Smooth muscle cell of the pulmonary artery (primary cell): ENCODE measurements at places on chromosomes 6 and 20. TPM values are rescaled to one million over a fixed set of nuclear protein-coding genes. Genes with fewer than 3 reads are reported as not detected.

Gene PAX1
- not detected in 2 replicates for total RNA-seq

Gene SAYSD1
- total RNA-seq, result 9.4 and 11.1 TPM in 2 replicates

Gene CCM2L
- total RNA-seq, result 0.07 TPM in 1 of 2 replicates, not detected in the other

Gene LBP
- total RNA-seq, result 0.98 TPM in 1 of 2 replicates, not detected in the other

Gene TFAP2D
- total RNA-seq, result 0.46 TPM in 1 of 2 replicates, not detected in the other

Gene NDUFAF4
- 5.3 and 6.8 TPM in 2 replicates for total RNA-seq

Gene SDHAF4
- 6.5 and 7.4 TPM in 2 replicates for total RNA-seq

Gene CAGE1
- total RNA-seq, result 0.07 TPM in 2 replicates

Gene HLA-DQA1
- total RNA-seq, result 0.20 TPM in 1 of 2 replicates, not detected in the other

Gene ARMC12
- 0.26 TPM in 2 replicates for total RNA-seq

Gene IL17A
- total RNA-seq, result not detected in 2 replicates

Gene TREM2
- total RNA-seq, result not detected in 2 replicates

Gene TUBB2B
- 3.9 and 5.1 TPM in 2 replicates for total RNA-seq

Gene STK4
- 29.5 and 38.2 TPM in 2 replicates for total RNA-seq

Gene BTN1A1
- not detected in 2 replicates for total RNA-seq

Gene MC3R
- not detected in 2 replicates for total RNA-seq

Gene FBXO5
- total RNA-seq, result 2.9 and 5.8 TPM in 2 replicates

Gene C20orf141
- not detected in 2 replicates for total RNA-seq

Gene OLIG3
- total RNA-seq, result not detected in 2 replicates

Gene FKBP1C
- 0.20 and 2.9 TPM in 2 replicates for total RNA-seq

Gene C6orf58
- not detected in 2 replicates for total RNA-seq

Gene EGFL8
- total RNA-seq, result 1.4 and 1.5 TPM in 2 replicates

Gene METTL24
- 0.26 and 0.52 TPM in 2 replicates for total RNA-seq

Gene SH3BGRL2
- 2.2 and 2.4 TPM in 2 replicates for total RNA-seq

Gene SERPINB6
- total RNA-seq, result 67.5 and 81.3 TPM in 2 replicates

Gene CGA
- not detected in 2 replicates for total RNA-seq

Gene BFSP1
- total RNA-seq, result 1.3 and 1.6 TPM in 2 replicates

Gene BMP7
- not detected in 2 replicates for total RNA-seq

Gene CDH26
- total RNA-seq, result 0.17 and 0.59 TPM in 2 replicates

Gene SIRPB2
- 0.33 TPM in 1 of 2 replicates, not detected in the other for total RNA-seq

Gene ADGRF4
- total RNA-seq, result 0.07 and 0.10 TPM in 2 replicates

Gene CLPSL2
- not detected in 2 replicates for total RNA-seq
